ENCODE measurements at places on chromosomes 7 and 10.
A peak's percentile ranks its signal among the peaks of the same experiment; 100 is the strongest.

- DNase-seq, result peak; percentile 85
Observed at GRCh38 chr10:33330543-33331378, 3.7 kb downstream of the NRP1 start.

GRCh38 chr7:113371416-113372043 lies 253.2 kb upstream of the SMIM30 start:
- no peak for DNase-seq

DNA sequence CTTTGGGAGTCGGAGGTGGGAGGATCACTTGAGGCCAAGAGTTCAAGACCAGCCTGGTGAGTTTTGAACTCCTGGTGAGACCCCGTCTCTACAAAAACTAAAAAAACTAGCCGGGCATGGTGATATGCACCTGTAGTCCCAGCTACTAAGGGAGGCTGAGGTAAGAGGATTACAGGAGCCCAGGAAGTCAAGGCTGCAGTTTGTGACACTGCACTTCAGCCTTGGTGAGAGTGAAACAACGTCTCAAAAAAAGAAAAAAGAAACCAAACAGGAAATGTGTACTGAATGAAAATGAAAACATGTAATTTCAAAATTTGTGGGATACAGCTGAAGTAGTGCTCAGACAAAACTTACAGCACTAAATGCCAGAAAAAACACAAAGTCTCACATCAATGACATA lies 7.6 kb downstream of the ARHGAP12 start:
- no peak for DNase-seq

DNA sequence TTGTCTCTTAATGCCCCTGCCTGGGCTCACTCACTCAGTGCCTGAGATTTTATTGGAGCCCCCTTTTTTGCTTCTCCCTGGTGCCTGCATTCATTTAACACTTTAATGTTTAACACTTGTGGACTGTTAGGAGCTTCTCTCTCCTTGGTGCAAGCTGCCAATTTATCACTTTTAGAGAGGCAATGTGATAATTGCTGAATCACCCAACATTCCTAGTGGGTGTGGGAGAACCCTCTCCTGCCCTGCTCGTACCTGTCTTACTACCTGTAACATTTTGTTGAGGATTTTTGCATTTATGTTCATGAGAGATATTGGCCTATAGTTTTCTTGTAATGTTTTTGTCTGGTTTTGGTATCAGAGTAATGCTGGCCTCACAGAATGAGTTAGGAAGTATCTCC lies 13.2 kb downstream of the STAM start:
- no peak for DNase-seq

DNA sequence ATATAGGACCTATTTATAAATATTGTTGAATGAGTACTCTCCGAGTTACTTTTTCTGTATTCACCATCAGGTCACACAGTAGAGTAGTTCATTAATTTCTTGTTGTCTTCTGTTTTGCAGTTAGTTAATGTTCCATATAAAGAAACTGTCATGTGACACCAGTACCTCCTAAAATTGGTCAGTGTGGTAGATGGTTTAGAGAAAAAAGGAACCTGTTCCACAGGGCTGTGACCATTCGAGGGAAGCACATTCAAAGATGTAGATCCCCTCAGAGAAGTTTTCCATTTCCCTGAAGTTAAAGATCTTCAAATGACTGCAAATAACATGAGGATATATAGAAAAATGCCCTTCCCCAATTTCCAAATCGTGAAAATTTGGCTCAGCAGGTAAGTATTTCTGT lies 45.7 kb downstream of the PRPF18 start:
- DNase-seq, result no peak

DNA sequence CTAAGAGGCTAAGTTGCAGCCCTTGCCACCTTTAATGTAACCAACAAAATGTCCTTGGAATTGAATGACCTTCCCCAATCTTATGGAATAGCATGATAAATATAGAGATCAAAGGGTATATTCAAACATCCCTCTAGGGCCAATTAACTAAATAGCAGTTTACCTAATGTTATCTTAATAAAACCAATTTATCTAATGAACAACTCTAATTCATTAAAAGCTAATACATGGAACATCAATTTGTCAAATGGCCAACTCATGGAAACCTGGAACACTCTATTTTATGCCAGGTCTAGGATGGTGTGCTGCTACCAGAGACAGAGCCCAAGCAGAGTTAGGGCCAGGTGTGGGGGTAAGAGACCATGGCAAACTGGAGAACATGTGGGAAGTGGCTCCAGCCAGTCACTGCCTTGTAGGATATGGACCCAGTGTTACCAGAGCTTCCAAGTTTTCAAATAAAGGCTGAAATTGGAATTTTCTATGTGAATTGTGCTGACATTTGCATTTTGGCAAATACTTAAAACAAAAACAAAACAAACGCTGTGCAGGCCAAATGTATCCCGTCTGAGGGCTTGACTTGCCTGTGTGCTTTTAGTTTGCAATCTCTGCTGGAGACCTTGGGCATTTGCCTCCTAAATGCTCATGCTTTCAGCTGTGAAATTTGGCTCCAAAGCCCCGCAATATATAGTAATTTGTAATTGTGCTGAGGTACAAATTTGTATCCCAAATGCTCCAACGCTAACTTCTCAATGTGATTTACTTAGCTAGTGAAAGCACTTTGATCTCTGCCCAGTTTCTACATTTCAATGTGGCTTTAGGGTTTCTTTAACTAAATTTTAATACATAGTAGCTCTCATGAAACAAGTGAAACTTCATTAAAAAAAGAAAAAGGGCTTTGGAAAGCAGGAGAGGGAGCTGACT lies 55.1 kb downstream of the CPED1 start:
- DNase-seq, result no peak

DNA sequence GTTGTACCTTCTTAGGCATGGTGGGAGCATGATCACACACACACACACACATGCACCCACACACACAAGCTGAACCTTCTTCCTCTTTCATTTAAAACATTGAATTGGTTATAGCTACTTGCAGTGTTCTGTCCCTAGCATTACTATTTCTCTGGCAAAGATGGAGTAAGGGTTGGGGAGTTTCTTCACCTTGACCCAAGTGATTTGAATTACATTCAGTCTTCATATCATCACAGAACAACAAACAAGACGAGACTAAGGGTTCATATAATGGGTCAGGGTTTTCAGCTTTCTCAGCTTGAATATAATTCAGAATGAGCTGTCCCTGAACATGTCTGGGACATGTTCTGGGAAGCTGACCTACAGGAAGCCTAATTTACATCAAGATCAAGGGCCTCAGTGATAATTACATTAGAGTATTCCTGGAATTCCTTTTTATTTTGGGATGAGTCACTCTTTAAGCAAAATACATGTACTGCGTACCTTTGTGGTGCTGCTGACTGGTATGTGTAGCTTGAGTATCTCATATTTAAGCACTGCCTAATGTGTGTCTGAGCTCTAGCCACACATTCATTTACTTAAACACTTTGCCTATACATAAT lies 213.5 kb upstream of the TMEM229A start:
- no peak for DNase-seq

- DNase-seq, result no peak
Observed at GRCh38 chr7:27688646-27689045, 26.0 kb upstream of the HIBADH start.

DNA sequence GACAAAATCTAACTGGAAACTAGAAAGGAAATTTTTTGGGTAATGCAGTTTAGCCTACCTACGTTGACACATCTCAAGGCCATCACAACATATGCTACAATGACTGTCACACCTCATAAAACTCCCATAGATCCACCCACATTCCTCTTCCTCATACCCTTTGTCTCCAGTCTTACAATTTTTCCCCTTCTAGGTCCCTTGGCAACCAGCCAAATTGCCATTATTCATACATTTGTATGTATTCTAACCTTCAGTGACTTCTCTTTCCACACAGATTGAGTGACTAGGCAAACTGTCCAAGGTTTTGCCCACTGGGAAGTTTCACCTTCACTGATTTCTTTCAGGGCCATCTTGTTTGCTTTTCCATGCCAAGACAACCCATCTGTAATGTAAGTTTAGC lies 100.5 kb upstream of the TPK1 start:
- DNase-seq, result no peak

- no peak for DNase-seq
Observed at GRCh38 chr7:72078301-72078700, 333.8 kb downstream of the CALN1 start.

DNA sequence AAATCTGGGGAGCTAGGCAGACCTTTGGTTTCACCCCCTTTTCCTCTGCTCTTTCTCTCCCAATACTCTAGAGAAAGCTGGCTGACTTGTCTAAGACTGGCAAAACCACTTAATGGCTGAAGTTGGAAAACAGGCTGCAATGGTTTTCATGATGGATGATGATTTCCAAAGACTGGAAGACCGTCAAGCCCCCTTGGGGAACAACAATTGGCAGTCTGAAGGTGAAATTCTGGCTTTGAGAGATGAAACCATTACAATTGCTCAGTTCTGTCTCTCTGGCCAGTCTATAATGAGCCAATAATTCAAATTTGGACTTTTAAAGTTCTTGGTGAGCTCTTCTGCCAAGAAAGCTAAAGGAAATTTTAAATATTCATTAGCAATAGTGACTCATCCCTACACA lies 680.5 kb downstream of the PARD3 start:
- no peak for DNase-seq

GRCh38 chr7:41760293-41760692 lies 57.4 kb upstream of the INHBA start:
- DNase-seq, result no peak

DNA sequence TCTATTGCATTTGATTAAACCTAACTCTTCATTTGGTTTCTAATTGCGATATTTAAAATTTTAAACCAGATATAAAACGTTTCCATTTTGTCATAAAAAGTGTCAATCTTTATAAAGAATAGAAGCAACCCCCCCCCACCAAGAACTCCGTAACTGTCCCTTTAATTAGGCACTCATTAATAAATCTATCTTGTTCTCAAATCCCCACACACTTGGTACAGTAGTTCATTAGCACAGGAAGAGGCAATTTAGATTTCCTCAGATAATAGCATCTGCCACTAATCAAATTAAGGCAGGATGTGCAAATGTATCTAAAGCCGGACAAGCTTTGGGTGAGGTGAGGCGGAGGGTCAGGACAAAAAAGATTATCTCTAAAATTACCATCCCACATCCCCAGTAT lies 1143.3 kb upstream of the AUTS2 start:
- no peak for DNase-seq

GRCh38 chr10:35564341-35564968 lies 40.7 kb upstream of the GJD4 start:
- no peak for DNase-seq

DNA sequence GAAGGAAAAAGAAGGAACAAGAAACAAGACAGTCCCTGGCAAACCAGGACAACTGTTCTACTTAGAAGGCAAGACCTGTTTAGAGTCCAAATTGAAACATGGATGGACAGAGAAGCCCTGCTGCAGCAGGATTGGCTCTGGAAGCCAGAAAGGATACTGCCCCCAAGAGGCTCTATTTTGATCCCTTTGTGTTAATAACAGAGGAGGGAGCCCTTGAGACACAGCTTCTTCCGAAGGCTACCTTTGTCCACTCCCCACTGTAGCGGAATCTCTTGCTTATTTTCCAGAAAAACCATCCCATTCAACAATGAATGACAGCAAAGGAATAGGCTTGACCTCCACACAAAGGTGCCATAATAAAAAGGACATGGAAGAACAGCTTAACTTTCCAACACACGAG lies 120.3 kb upstream of the FOXK1 start:
- DNase-seq, result no peak

- no peak for DNase-seq
Observed at GRCh38 chr7:26182706-26183105, 17.8 kb downstream of the HNRNPA2B1 start.

DNA sequence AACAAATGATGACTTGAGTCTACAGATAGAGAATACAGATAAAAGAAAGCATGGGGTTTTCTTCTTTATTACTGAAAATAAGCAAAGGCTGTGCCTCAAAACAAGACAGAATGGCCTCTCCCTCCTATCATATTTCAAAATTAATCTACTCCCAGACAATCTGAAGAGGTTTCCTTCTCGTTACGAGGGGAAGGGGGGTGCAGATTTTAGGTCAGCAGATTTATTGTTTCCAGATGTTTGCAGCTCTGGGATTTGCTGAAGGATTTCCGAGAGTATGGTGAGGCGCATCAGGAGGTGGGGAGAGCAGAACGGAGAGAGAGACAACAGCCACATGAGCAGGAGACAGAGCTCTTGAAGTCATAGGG lies 89.8 kb downstream of the KIAA1549 start:
- no peak for DNase-seq

- no peak for DNase-seq
Observed at GRCh38 chr10:43928425-43928968, 279.8 kb upstream of the ZNF32 start.

- no peak for DNase-seq
Observed at GRCh38 chr10:84531396-84531795, 203.0 kb downstream of the CCSER2 start.

- DNase-seq, result no peak
Observed at GRCh38 chr10:24992512-24993133, 23.3 kb downstream of the ENKUR start.

DNA sequence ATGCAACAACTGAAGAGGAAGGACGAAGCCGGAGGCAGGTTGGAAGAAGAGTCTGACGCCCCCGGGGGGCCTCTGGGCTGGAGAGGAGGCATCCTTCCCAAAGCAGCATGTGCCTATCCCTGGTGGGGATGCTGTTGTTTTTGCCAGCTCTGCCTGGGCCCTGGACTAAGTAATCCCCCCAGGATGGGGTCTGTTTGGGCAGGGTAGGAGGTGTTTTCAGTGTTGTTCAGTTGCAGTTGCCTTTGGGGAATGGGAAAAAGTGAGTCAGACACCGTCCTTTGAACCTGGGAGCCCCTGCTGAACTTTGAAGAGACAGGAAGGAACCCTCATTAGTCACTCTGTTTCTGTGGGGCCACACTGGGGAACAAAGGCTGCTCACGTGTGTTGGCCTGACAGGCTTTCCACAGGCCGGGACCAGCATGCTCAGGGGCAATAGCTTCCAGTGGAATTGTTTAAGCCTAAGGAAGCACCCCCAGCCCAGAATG lies 35.2 kb upstream of the GDF10 start:
- DNase-seq, result peak; percentile 75

DNA sequence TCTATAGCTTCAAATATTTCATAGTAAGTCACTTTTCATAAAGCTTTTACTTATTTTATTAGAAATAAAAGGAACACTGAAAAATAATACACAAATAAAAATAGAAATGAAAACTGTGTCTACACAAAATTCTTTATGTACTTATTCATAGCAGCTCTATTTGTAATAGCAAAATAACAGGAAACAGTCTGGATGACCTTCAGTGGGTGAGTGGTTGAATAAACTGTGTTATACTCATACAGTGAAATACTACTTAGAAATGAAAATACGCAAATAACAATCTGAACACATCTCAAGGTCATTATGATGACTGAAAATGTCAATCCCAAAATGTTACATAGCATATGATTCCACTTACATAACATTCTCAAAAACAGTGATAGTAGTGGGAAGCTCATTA lies 138.7 kb upstream of the PCLO start:
- no peak for DNase-seq

- no peak for DNase-seq
Observed at GRCh38 chr7:50855526-50855925, 72.8 kb upstream of the GRB10 start.

DNA sequence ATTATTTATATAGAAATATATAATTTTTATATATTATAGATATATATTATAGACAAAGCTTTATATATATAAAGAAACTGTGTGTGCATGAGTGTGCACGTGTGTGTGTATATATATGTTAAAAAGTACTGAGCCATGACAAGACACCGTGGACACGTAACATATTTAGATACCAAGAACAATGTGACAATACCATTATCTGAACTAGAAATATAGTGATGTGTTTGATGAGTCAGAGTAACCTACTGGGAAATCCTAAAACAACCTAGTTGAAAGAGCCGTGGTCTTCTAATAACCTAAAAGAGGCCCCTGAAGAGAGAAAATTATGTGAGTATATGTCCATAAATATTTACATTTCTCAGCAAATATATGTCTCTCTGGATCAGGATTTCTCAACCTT lies 50.7 kb upstream of the ITGB8 start:
- no peak for DNase-seq

Data from activated CD4-positive, alpha-beta T cell treated with anti-CD3 and anti-CD28 coated beads for 4 hours (primary cell).